ENCODE measurements at places on chromosomes 13 and 19.

DNA sequence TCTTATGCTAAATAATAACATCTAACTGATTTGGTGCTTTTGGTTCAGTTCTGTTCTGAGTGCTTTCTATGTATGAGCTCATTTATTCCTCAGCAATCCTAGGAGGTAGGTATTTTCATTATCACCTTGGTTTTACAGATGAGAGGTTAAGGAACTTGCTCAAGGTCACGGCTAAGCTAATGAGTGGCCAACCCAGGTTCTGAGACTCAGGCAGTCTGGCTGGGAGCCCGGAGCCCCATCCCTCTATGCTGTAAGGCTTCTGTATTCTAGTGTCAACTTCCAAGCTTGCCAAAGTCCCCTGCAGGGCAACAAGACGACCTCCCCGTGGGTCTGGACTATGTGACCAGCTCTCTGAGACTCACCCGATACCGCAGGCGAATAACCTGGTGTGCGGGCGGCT is 60.5 kb downstream of the PARP4 start:
- DNase-seq: no peak

- DNase-seq: peak; percentile 49
Measured at GRCh38 chr13:94030415-94031119, 448.9 kb downstream of the DCT start.

DNA sequence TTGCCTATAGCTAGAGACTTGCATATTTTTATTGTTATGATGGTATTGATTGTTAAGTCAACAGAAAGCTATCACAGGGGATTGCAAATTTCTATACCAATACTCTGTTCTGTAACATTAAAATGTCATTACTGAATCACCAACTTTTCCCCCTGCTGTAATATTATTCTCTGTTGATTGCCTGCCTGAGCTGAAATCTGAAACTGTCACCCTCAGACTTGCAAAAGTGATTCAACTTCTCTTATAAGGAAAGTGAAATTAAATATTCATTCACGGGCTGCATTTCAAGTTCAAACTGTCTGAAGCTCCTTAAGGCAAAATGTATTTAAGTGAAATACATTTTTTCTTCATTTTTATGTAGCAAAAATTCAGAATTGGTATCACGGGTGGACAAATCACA is 723.2 kb downstream of the PCDH9 start:
- DNase-seq: no peak

GRCh38 chr19:6164906-6165531 is 29.6 kb downstream of the ACSBG2 start:
- DNase-seq: peak; percentile 25

DNA sequence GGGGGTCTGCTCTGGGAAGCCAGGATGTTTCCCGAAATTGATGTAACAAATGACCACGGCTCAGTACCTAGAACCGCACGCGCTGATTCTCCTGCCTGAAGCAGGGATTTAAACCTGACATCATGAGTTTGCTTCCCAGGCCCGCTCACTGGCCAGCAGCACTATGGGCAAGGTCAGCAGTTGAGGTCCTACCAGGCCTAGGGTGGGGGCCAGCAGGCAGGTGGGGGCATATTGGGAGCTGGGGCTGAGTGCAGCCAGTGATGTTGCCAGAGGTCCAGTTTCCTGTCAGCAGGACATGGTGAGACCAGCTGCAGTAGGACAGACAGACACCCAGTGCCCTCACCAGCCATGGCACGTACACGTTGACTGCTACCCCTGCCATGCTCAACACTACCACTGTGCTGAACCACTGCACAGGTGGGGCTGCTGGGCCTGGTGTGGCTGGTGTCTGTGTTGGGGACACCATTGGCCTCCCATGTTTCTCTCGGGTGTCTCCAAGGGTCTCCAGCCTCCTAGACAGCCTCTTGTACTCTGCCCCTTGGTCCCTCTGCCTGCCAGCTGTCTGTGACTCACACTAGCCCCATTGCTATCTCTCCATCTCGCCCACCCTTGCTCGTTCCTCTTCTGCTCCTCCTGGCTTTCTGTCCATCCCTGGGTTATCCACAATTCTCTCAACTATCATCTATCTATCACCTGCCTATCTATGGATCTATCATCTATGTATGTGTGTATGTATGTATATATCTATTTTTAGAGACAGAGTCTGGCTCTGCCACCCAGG is 1.1 kb upstream of the C19orf85 start:
- no peak for DNase-seq

DNA sequence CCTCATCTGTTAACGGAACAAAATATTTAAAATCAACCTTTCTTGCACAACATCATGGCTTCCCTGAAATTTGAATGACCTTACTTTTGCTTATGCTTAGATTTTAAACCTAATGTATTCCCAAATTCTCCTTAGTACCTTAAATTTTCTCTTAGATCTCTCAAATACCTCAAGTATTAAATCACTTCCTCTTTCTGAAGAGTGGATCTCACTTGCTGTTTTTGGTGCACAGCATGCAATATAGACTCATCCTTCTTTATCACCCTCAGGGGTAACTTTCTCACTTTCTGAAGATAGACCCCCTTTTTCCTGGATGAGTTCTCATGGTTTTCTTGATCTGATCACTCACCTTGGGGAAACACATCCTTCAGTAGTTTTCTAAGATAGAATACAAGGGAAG is 871.7 kb downstream of the DACH1 start:
- no peak for DNase-seq

- DNase-seq: no peak
Measured at GRCh38 chr13:21501686-21502085, 42.6 kb upstream of the ZDHHC20 start.

DNA sequence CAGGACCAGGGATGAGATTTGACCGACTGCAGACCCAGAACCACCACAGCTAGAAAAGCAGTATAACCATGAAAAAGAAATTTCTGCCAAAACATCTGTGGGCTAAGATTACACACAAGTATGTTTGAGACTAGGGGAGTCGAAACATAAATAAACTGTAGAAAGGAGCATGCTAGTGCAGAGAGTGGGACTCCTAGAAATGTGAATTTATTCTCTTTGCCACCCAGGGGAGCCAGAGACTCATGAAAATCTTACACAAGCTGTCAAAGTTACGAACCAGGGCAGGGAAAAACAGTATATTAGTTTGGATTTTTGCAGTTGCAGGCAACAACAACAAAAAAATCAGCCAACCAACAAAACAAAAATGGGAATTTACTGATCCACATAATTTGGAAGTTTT is 12.3 kb upstream of the HSPH1 start:
- no peak for DNase-seq

DNA sequence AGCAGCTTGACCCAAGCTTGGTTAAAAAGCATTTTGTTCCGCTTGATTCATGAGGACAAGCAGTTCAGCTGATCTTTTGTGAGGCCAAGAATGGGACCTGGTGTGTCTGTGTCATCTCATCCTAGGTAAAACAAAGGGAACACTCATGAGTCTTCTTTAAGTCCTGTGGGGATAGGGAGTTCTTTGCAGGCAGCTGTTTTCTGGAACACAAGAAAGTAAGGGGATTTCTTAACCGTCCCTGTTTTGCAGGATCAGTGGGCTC is 134.5 kb upstream of the TMTC4 start:
- DNase-seq: no peak

DNA sequence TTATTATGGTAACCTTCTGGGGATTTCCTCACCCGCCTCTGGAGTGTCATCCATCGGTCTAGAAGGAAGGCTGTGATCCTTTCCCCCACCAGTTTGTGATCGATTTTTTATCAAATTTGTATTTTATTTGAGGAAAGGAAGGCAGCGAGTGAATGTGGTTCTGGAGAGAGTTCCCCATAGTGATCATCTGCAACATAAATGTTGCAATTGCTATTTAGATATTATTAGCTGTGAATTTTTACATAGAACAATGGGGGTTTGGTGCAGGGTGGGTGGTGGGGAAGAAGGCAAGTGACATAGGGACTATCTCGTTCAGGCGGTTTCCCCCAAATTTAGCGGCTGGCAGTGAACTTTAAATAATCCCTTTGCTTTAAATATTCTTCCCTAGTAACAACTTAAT is 1.2 kb downstream of the CDK8 start:
- DNase-seq: no peak

- DNase-seq: no peak
Measured at GRCh38 chr13:80359778-80360452, 19.0 kb upstream of the SPRY2 start.

GRCh38 chr19:40745402-40745780 is 4.9 kb downstream of the ACTMAP start:
- no peak for DNase-seq

GRCh38 chr19:6476155-6476895 is 5.3 kb downstream of the DENND1C start:
- DNase-seq: peak; percentile 96

- DNase-seq: peak; percentile 89
Measured at GRCh38 chr19:49017666-49018351, 918 bp upstream of the LHB start.

- DNase-seq: peak; percentile 17
Measured at GRCh38 chr19:29491491-29491890, 34.3 kb upstream of the VSTM2B start.

DNA sequence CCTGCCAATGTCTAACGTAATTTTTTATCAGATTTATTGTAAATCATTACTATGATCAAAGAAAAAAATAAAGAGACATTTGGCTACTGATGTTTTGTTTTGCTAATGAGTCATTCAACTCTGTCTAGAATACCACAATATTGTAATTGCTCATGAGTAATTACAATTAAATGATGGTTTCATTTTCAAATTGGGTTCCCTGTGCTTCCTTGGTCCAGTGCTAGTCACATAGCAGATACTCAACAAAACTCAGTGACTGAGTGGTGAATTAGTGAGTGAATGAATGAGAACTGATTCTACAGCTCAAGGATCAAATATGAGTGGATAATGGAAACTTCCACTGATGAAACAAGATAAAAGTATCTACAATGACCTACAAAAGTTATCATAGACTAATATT is 304.7 kb downstream of the POU4F1 start:
- DNase-seq: no peak

DNA sequence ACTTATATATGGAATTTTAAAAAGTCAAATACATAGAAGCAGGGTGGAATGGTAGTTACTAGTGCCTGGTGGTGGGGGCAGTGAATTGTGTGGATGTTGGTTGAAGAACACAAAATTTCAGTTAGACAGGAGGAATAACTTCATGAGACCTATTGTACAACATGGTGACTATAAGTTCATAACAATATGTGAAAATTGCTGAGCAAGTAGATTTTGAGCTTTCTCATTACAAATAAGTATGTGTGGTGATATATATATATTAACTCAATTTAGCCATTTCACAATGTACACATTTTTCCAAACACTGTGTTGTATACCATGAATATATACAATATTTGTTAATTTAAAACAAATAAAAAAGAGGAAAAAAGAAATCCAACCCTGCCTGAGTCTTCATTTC is 641.1 kb downstream of the DIAPH3 start:
- DNase-seq: no peak

- DNase-seq: peak; percentile 84
Measured at GRCh38 chr19:1248786-1249297, 459 bp downstream of the MIDN start.

GRCh38 chr13:58655086-58655485 is 1023.5 kb downstream of the PCDH17 start:
- DNase-seq: no peak

DNA sequence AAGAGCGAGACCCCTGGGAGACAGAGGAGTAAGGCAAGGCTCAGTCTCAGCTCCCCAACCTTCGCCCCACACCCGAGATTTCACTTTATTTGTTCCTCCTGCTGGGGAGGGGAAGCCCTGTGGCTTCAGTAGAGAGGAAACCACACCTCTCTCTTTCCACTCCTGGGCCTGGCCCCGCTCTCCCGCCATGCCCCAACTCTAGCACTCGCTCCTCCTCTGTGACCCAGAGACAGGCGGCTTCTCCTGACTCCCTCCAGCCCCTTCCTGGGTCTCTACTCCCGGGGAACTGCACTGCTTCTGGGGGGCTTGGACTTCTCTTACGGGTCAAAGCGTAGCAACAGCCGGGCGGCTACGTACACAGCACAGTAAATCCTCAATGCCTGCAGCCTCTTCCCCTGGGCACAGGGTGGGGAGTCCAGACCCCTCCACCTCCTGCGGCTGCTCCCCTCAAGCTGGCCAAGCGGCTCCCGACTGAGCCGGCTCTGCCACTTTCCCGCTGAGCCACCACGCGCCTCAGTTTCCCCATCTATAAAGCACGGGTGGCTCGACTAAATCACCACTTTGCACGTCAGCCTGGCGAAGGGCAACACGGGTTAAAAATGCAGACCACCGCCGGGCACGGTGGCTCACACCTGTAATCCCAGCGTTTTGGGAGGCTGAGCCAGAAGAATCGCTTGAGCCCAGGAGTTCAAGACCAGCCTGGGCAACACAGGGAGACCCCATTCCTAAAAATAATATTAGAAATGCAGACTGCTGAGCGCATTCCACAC is 1.4 kb downstream of the RNF126 start:
- DNase-seq: no peak

DNA sequence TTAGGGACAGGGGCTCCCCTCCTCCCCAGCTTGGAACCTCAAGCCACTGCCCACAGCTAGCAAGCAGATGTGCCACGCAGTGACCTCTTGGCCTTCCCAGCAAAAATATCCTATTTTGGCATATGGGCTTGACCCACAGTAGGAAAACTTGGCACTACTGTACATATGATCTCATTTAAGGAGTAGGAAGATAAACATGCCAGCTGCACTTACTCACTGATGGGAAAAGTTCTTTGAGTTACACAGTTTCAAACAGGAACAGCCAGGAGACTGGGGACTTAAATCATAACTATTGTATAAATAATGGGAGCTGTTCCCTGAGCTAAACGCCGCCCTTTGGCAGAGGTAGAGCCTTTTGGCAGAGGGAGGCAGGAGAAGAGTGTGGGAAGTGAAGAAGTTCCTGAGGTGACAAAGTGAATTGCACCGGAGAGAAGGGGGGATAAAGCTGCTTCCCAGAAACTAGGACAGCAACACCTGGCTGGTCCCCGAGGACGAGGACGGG is 6.1 kb downstream of the SACS start:
- no peak for DNase-seq

All from islet precursor cell (in vitro differentiated cells).